Neural progenitor cell (in vitro differentiated cells): ENCODE measurements at places on chromosomes 4 and X. TPM values are rescaled to one million over a fixed set of nuclear protein-coding genes. Genes with fewer than 3 reads are reported as not detected.

DNA sequence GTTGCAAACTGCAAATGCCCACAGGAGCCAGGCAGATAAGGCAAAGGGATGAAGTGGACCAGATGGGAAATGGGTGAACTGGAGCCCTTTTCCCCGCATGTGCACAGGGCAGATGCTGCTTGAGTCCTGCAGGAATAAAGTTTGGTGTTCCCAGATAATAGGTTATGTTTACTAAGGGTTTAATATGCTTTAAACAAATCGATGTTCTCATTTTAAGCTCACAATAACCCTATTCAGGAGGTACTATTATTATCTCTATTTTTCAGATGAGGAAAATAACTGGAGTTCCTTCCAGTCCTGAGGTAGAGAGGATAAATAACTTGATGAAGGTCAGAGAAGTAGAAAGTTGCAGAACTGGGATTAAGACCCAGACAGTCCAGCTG, 77.3 kb downstream of the LRRC66 start:
- no peak for DNase-seq

The SGMS2 gene
- total RNA-seq = 0.87 and 1.1 TPM in 2 replicates

DNA sequence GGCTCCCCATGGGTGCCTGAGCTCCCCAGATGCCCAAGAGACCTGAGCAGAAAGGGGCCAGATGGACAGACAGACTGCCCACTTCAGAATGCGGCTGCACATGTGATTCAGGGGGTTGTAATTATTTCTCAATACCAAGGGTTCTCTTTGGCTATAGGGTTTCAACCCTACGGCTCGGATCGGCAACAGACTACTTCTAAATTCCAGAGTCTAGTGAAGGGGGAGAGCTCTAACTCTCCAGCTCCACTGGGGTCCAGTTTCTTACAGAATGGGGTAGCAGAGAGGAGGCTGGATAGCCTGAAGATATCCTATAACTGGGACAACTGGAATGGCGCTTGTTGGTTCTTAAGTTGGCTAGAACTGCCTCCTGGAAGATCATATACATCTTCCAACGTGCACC, 136.3 kb downstream of the MGST2 start:
- DNase-seq = no peak

The NSG1 gene
- total RNA-seq = 17.9 and 41.6 TPM in 2 replicates

DNA sequence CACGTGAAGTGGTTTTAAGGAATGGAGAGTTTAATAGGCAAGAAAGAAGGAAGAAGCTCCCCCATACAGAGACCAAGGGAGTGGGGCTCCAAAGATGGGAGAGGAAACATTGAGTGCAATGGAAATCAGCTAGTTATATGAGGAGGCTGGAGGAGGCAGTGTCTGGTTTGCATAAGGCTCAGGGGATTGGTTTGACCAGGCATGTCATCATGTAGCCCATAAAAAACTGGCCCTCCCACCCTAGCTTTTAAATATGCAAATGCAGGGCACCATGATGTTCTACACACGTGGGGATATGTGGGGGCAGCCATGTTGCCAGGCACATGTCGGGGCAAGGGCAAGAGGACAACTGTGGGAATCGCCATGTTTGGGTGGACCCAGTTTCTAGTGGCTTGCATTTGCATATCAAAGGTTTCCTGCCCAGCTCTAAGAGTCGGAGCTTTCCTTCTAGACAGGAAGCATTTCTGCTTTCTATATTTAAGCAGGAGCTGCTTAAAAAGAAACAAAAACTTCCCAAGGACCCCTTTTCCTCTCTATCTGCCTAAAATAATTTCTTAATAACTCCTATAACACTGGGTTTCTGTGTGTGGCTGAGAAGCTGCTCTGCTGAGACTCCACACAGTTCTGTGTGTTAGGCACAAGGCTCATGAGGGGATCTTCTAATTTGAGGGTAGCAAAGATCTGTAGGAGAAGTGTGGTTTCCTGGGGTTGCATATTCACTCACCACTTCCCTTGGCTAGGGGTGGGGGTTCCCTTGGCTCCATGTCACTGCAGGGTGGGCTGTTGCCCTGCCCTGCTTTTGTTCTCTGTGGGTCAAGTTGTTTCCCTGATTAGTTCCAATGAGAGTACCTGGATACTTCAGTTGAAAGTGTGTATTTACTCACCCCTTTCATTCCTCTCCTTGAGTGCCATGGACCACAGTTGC, 113.5 kb downstream of the VSIG4 start:
- DNase-seq = no peak

DNA sequence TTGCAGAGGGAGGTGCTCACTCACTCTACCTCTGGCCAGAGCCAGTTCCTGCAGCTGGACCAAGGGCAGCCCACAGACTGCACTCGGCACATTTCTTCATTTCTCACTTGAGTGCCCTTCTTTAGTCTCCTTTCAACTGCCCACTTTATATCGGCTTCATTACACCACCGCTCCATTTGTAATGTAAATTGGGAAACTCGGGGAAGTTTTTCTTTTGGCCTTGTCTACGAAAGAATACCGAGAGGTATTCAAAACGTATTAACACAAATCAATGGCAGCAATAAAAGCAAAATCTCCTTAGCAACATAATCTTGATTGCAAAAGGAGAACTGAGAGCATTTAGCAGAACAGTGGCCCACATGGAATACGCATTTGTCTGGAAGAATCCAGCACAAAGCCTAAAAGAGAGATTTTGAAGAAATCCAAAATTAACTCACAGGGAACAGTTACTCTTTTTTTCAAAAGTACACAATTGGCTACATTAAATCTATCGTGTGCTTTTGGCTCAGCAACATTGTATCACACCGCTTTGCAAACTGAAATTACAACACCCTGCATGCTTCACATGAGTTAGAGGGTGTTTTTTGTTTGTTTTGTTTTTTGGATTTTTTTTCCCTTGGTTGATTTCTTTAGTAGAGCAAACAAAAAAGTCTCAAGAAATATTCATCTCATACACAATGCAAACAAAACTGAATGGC, 62.6 kb downstream of the CHIC2 start:
- peak; percentile 83 for DNase-seq

GRCh38 chrX:107700317-107700774, 72.0 kb downstream of the PRPS1 start:
- DNase-seq = no peak

The CTBP1 gene
- total RNA-seq = 171 and 243 TPM in 2 replicates

The MGAT4D gene
- not detected in 2 replicates for total RNA-seq

DNA sequence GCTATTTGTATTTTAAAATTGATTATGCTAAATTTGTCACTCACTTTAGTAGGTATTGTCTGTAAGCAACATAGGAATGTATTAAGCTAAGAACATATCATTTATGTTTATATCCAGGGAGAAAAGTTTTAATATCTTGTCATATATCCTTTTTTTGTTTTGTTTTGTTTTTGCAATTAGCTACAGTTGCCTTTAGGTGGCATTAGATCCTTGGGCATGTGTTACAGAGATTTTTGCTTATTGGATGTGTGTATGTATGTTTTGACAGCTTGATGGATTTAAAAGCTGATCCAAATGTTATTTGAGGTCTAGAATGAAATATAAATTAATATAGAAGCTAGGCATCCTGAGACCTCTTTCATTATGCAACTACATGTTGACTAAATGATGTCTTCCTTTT, 36.1 kb upstream of the OTUD4 start:
- DNase-seq = no peak

DNA sequence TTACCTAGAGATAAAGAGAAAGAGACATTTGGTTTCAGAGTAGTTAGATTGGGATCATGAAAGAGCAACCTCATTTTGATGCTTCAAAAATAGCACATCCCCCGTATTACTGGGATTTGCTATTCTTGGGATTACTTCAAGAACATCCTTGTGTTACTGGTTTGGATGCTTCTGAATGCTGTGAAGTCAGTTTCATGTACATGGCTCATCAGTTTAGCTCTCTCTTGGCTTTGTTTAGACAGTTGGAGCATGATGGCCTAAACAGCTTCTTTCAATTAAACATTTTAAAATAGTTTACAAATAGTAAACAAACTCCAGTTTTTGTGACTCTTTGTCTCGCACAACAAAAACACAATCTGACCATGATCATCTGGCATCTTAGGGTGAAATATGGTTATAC, 23.9 kb downstream of the HTT start:
- DNase-seq = no peak
